GM23338 (cell line): ENCODE measurements at places on chromosomes 6 and 20.

DNA sequence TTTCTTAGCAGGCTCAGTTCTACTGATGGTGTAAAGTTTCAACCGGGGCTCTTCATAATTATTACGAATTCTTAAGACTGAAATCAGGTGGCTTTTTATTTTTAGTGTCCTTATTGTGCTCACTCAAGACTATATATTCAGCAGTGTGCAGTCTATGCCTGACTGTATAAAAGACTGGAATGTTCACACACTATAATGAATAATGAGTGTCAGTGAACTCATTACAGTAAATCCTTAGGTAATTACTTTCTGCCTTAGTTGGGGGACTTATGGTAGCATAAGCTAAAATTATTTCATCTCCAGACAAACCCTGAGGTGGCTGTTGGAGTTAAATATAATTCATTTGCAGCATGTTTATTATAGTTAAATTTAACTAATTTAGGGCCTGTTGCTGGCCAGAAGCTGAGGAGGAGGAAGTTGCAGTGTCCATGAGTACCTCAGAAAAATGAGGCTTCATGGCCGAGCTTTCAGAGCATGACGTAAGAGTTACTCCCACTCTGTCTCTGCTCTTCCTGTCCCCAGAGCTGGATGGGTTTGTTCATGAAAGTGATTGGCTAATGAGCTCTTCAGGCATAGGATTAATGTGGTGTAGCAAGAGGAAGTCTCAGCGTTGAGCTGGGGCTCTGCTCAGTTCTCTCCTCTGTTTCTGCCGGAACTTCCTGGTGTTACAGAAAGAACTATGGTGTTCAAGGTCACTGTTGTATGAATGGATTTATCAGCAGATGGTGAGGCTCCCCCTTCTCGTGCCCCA lies 335.7 kb downstream of the NRN1 start:
- DNase-seq = no peak

DNA sequence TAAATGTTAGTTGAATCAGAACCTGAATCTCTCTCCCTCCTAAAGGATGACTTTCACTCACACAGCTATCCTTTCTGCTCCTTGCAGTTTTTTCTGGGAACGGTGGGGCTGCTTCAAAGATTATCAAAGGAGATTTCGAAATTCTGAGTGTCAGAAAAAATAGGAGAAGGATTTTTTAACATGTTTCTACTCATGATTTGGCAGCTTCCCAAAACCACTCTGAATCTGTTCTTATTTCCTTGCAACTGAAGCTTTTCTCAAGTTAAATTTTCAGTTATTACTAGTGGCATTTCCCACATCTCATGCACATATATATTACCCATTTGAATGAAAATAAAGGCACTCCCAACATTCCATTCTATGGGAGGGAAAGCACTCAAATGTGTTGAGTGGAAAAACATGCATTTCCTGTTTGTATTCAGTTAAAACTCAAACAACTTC lies 123.6 kb downstream of the LCA5 start:
- no peak for DNase-seq

- DNase-seq = no peak
Measured at GRCh38 chr6:130027948-130028347, 9.6 kb downstream of the L3MBTL3 start.

GRCh38 chr20:51583499-51583898 lies 41.0 kb upstream of the NFATC2 start:
- DNase-seq = peak; percentile 28
